ENCODE measurements at places on chromosomes 7 and 10.

DNA sequence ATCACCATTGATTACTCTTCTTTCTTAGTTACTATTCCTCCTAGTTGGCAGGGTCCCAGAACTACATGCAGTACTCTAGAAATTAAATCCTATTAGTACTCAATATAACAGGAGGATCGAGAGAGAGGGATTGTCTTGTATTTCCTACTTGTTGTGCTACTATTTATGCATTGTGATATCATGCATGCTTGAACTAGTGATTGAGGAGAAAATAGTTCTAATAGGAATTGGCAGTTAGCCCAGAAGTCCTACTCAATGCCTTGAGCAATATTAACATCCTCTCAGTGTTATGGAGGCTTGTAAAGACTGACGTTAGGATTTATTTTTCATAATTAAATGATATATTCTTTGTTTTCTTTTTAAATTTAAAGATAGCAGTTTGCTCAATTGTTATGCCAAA is 67.4 kb downstream of the FOXP2 start:
- DNase-seq, result no peak

GRCh38 chr10:119250641-119251314 is 43.4 kb downstream of the GRK5 start:
- DNase-seq, result no peak

- no peak for DNase-seq
Observed at GRCh38 chr7:91915401-91916050, 25.1 kb upstream of the AKAP9 start.

- no peak for DNase-seq
Observed at GRCh38 chr7:139488810-139489209, 5.3 kb upstream of the KLRG2 start.

DNA sequence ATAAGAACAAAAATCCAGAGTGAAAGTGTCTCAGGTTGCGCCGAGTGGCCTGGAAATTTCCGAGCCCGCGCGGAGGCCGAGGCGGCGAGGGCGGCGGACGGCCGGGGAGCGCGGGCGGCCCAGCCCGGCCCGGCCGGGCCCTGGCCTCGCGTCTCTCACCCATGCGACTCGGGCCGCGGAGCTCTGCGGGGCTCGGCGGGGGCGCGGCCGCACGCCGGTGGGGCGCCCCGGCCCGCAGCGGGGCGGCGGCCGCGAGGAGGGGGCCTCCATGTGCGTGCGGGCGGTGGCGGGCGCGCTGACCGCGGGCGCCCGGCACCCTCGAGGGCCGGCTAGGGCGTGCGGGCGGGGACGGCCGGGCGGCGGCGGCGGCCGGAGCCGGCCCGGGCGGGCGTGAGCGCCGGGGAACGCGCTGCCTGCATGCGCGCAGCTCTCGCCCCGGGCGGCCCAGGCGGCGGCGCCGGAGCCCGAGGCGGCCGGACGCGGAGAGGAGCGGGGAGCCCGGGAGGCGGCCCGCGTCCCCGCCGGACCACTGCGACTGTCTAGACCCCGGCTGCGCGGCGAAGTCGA is 302 bp upstream of the EN2 start:
- DNase-seq, result no peak

GRCh38 chr7:104553074-104553473 is 224.7 kb downstream of the LHFPL3 start:
- no peak for DNase-seq

- no peak for DNase-seq
Observed at GRCh38 chr7:132152131-132152889, 424.0 kb downstream of the PLXNA4 start.

DNA sequence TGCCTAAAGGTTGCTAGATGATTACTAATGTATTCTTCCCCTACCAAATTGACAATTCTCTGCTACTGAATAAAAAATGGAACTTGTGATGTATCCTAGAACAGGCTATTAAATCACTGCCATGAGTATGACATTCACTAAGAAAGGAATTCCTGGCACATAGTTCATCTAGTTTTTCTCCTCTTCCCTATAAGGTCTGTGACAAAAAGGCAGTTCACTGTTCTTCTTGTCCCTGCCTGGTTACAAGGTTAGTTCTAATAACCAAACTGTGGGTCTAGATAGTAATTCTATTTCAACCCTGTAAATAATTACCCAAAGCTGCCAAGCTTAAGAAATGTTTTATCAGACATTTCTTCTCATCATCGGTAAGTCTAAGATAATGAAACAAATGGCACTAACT is 245.6 kb downstream of the BICC1 start:
- no peak for DNase-seq

- peak; percentile 44 for DNase-seq
Observed at GRCh38 chr10:85548034-85548433, 818.6 kb downstream of the GRID1 start.

- no peak for DNase-seq
Observed at GRCh38 chr10:117441812-117442443, 66.7 kb upstream of the PDZD8 start.

- no peak for DNase-seq
Observed at GRCh38 chr10:13234172-13234571, at the start of gene UCMA. Gene UCMA (minus strand): TSS chr10:13234374. CDS start chr10:13234258, 116 bp downstream.

- no peak for DNase-seq
Observed at GRCh38 chr7:5360971-5361370, 62.7 kb downstream of the TNRC18 start.

DNA sequence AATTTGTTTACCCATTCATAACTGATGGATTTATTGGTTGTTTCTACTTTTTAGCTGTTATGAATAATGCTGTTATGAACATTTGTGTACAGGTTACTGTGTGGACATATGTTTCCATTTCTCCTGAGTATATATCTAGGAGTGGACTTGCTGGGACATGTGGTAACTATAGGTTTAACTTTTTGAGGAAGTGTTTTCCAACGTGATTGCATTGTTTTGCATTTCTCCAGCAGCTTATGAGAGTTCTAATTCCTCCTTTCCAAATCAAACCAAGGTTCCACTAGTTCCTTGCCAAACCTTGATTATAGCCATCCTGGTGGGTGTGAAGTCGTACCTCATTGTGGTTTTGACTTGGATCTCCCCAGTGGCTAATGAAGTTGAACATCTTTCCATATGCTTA is 2.6 kb upstream of the PRF1 start:
- no peak for DNase-seq

- DNase-seq, result peak; percentile 55
Observed at GRCh38 chr10:26367771-26368170, 70.4 kb upstream of the APBB1IP start.

DNA sequence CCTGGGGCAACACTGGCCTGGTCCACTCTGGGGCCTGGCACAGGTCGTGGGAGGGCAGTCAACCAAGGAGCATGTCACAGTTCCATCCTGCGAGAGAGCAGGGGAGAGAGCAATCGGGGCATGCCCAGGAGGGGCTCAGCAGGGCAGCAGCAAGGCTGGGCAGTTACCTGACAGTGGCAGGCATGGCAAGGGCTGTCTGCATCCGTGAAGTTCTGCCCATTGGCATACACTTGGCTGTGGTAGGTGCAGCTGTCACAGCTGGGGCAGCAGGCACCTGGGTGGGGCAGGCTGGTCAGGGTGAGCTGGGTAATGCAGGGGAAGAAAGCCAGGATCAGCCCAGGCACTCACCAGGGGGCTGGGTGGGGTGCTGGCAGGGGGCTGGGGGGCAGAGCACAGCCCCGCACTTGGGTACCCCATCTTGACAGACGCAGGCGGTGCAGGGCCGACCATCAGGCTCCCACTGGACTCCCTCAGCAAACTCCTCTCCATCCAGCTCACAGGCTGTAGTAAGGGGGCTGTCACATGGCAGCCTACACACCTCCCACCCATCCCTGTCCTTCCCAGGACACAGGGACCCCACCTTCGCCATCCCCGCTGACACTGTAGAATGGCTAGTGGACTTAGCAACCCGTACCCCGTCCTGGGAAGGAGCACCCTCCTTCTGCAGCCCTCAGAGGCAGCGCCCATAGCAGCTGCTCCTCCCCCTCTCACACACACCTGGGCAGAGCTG is 17.8 kb downstream of the KCP start:
- DNase-seq, result no peak

DNA sequence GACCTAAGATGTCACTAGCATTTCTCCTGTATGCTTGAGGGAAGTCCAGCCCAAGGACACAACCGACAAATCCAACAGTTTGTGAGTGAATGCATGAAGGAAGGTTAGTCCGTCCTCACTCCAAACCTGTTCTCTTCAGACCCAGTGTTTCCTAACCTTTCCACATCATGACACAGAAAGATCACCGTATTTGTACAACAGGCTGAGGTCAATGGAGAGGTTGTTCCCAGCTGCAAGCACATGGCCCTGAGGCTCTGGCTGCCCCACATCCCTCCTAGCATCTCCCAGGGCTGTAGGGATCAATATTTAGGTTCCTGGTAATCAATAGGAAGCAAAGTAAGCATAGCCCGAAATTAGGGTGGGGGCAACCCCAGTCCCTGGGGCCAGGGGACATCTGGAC is 227.9 kb downstream of the PLXNA4 start:
- DNase-seq, result no peak

- peak; percentile 30 for DNase-seq
Observed at GRCh38 chr10:26439406-26440087, 1.4 kb downstream of the APBB1IP start.

GRCh38 chr7:90180011-90180585 is 25.8 kb downstream of the STEAP1 start:
- no peak for DNase-seq

- no peak for DNase-seq
Observed at GRCh38 chr10:30675791-30676718, 46.5 kb upstream of the LYZL2 start.

GRCh38 chr10:26650406-26650805 is 47.1 kb upstream of the PDSS1 start:
- no peak for DNase-seq

DNA sequence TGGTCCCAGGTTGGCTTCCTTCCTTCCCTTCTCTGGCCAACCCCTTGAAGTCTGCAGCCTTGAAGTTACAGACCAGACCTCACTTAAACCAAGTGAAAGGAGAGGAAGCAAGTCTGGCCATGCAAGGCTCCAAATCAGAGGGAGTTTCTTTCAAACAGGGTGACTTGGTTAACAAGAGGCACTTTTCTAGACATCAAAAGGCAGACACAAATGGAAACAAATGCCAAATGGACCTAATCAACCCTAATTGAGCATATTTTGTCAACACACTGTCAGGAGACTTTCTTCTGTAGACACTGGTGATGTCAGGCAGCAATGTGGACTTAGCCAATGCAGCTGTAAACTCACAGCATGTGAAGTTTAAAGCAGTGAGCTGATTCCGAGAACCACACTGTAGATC is 282.7 kb upstream of the FZD8 start:
- no peak for DNase-seq

DNA sequence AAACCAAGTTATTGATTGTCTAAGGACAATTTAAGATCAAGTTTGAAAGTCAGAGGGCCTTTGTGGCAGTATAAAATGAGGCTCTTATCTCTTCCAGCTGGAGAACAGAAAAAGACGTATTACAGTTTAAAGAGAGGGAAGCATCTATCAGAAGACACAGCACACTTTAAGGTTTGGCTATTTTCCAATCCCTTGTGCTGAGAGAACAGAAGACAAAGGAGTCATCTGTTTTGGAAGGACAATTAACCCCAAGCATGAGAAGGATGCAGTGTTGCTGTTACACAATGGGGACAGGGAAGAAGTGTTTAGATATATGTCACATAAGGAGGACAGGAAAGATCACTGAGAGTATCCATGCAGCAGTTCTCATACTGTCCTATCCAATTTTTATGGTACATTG is 1224.2 kb upstream of the SORCS1 start:
- DNase-seq, result no peak

- no peak for DNase-seq
Observed at GRCh38 chr10:43903451-43903850, 254.8 kb upstream of the ZNF32 start.

DNA sequence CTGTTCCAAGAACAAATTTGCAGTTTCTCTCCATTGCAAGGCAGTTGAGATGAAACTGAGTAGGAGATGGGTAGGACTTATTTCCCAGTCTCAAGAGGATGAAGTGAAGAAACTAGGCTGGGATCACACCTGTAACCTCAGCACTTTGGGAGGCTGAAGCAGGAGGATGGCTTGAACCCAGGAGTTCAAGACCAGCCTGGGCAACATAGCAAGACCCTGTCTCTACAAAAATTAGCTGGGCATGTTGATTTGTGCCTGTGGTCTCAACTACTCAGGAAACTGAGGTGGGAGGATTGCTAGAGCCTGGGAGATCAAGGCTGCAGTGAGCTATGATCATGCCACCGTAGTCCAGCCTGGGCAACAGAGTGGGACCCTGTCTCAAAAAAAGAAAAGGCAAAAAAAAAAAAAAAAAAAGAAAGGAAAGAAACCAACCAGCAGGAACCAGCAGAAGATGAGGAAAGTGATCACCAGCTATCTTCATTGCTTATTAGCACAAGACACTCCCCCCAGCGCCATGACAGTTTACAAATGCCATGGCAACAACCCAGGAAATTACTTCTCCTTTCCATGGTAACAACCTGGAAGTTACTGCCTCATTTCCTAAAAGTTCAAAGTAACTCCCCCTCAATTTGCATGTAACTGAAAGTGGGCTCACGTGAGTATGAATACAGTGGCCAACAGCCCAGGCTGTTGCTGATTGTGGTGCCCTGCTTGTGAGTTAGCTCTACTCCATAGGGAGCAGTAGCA is 18.3 kb upstream of the ST8SIA6 start:
- DNase-seq, result no peak

GRCh38 chr7:101999393-101999792 is 182.0 kb downstream of the CUX1 start:
- no peak for DNase-seq

DNA sequence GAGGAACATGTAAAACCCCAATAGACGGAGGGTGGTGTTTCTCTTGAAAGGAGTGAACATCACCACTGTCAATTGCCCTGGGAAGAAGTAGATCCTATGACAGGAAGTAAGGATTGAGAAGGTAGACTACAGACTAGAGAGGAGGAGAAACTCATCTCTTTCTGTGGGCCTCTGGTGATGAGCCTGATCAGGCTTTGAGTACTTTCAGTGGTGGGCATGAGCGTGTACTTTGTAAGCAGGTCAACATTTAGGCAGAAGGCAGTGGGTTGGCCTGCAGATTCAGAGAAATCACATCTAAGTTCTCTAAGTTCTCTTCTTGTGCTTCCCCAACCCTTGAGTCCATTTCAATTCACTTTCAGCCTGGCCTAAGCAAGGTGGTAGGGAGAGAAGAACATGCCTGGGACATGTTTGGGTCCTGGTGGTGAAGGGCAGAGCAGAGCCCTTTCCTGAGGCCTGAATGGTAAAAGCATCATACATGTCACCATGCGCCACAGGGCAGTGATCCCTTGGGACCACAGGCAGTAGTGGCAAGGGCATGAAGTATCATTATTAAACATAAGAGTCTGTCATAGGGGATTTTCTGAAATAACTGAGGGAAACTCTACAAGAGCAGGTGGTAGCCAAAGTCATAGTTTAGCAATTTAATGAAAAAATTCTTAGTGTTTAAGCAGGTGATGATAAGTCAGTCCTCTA is 56.4 kb upstream of the ANKRD1 start:
- no peak for DNase-seq

- DNase-seq, result no peak
Observed at GRCh38 chr7:118285358-118285757, 60.9 kb downstream of the ANKRD7 start.

- no peak for DNase-seq
Observed at GRCh38 chr10:14519785-14520184, 189.1 kb upstream of the FRMD4A start.

DNA sequence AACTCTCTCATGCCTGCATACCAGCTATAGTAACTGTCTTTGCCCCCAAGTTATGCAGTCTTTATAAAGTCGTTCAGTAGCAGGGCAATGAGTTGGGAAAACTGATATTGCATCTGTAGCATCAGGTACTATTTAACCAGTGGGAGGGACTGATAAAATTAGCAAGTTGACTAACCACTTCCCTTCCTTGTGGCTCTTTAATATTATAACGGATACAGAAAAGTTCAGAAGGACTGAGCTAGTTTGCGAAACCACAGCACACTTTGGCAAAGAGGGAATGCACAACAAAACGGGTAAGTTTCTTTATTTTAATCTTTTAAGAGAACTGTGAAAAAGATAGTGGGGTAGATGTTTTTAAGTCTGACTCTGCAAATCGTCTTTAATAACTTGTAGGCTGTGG is 205.3 kb upstream of the HDAC9 start:
- DNase-seq, result no peak
